ENCODE measurements at places on chromosomes 4 and X.

DNA sequence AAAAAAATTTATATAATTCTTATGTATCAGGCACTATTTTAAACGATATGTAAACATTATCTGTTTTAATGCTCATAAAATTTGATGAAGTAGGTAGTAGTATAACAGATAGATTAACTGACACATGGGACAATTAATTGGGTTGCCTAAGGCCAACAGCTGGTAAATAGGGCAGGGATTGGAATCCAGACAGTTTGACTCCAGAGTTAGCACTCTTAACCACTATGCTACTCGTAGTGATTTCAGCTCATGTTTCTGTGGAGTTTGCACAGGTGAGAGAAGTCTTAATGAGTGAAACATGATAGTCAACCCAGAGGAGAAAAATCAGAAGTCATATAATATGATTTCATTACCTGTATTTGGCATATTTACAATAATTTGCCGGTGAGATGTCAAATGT lies 126.0 kb upstream of the WDFY3 start:
- DNase-seq = no peak

DNA sequence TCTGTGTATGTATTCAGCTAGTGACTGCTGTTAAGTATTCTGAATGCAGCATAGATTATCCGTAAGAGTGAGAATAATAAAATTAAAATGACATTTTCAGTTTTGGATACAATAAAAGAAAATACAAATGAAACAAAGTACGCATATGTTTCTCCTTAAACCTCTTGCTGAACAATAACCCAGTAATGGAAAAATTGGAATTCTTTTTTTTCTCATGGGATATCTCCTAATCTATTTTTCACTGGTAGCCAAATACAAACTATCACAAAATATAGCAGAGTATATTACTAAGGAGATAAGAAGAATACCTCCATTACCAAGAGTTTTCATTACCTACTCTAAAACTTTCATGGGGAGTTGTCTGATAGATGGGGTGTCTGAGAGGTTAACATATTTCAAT lies 6.0 kb downstream of the RAB28 start:
- DNase-seq = no peak

GRCh38 chr4:107862658-107863057 lies 37.9 kb downstream of the SGMS2 start:
- DNase-seq = no peak

DNA sequence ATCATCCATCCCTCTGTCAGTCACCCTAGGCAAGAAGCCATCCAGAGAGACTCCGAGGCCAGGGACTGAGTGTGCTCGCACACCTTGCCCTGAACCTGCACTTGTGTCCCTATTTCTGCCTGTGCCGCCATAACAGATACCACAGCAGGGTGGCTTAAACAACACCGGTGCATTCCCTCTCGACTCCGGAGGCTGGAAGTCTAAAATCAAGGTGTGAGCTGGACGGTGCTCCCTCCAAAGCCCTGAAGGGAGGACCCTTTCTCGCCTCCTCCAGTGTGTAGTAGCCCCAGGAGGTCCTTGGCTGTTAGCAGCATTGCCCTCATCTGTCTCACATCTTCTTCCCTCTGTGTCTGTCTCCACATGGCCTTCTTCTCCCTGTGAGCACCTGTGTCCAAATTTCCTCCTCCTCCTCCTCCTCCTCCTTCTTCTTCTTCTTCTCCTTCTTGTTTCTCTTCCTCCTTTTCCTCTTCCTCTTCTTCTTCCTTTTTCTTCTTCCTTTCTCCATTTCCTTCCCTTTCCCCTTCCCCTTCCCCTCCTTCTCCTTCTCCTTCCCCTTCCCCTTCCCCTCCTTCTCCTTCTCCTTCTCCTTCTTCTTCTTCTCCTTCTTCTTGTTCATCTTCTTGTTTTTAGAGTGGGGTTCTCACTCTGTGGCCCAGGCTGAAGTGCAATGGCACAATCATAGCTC lies 98.1 kb upstream of the ENPP6 start:
- no peak for DNase-seq

DNA sequence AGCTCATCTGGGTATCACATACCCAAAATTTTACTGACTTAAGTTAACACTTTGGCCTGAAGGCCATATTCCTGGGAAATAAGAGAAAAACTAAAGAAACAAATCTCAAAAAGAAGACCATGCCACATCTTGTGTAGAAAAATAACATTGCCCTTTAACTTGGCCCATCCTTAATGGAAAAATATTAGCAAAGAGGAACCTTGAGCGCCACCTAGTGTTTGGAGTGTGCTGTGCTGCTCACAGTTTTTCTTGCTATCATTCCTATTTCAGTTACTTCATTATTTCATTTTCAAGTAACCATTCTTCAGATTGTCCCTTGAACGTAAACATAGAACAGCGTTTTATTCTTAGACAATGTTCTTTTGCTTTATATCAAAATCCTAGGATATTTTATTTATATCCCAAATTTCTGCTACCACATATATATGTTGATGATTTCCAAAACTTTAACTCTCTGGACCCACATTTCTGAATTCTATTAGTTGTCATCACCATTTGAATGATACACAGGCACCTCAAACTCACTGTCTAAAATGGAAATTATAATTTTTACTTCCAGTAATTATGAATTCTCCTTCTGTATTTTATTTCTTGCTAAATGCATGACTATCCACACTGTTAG lies 999.0 kb upstream of the ADGRL3 start:
- peak; percentile 51 for DNase-seq

DNA sequence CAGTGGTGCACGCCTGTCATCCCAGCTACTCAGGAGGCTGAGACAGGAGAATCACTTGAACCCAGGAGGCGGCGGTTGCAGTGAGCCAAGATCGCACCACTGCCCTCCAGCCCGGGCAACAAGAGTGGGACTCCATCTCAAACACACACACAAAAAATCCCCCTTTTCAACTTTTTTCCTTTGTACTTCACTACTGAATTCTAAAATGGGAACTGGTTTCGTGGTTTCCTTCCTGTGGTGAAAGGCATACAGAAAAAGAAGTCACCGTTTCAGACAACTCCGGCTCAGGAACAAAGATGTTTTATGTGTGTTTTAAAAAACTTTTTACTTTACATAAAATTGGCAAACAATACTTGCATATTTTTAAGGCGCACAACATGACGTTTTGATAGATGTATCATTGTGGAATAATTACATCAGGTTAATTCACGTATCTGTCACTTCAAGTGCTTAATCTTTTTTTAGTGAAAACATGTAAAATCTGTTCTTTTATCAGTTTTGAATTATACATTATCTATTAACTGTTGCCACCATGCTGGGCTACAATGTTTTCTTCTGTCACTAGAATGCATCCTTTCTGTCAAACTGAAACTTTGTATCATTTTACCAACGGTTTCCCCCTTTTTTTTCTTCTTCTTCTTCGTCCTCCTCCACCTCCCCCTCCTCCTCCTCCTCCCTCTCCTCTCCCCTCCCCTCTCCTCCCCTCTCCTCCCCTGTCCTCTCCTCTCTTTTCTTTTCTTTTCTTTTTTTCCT lies 186.0 kb downstream of the CRLF2 start:
- no peak for DNase-seq

GRCh38 chrX:151752847-151753246 lies 18.3 kb downstream of the CNGA2 start:
- DNase-seq = no peak

DNA sequence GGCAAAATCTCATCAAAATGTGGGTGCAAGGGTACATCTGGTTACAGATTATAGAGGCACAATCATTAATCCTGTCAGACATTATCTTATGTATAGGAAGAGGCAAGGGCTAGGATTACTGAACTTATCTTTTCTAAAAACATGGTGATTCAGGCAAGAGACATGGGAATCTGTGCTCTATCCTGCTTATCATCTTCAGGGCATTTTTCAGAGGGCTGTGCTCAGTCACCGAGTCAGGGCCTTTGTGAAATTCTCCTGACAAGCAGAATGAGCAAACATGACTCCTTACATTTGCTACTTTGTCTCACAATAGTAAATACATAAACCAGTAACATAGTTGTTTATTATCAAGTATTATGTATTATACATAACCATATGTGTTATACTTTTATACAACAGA lies 84.2 kb upstream of the KCTD8 start:
- no peak for DNase-seq
